ENCODE measurements at places on chromosomes 5 and 9. TPM values are rescaled to one million over a fixed set of nuclear protein-coding genes. Genes with fewer than 3 reads are reported as not detected.

Gene F2RL1
- 16.8 TPM for total RNA-seq

Gene SLC36A2
- not detected for total RNA-seq

Gene ANKRD31
- total RNA-seq, result 1.0 TPM

Gene HTR1A
- total RNA-seq, result 1.8 TPM

Gene PCDHA9
- total RNA-seq, result 0.34 TPM

Gene PCDHA13
- 0.42 TPM for total RNA-seq

Gene FNIP1
- total RNA-seq, result 34.4 TPM

Gene IL31RA
- total RNA-seq, result not detected

Gene KDM3B
- 79.8 TPM for total RNA-seq

Gene ACSL6
- 0.81 TPM for total RNA-seq

Gene ADAMTS16
- 0.52 TPM for total RNA-seq

Gene CCDC152
- 0.47 TPM for total RNA-seq

Gene NUTM2G
- total RNA-seq, result not detected

Gene SHISAL2B
- total RNA-seq, result not detected

Gene OTULINL
- 18.9 TPM for total RNA-seq
